ENCODE measurements at places on chromosomes 3 and 15.

GRCh38 chr3:121330634-121331033, 215.2 kb downstream of the POLQ start:
- no peak overlapping the region for H3K27ac ChIP-seq
- no peak for DNase-seq

DNA sequence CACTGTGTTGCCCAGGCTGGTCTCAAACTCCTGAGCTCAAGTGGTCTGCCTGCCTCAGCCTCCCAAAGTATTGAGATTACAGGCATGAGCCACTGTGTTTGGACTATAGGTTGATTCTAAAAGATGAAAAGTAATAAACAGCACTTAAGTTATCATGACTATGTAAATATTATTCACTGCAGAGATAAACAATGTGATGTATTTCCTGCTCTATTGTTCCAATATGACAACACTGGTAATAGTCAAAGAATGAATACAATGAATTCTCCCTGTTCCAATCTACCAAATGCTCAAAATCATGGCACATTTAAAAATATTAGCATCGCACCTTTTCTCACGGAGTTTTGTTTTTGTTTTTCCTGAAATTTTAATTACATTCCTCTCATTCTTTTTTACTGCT, 36.8 kb upstream of the TBL1XR1 start:
- no peak overlapping the region for H3K4me3 ChIP-seq
- no peaks in the 10 kb centered on the region for H3K27me3 ChIP-seq
- no peaks in the 10 kb centered on the region for H3K36me3 ChIP-seq
- no peak overlapping the region for H3K27ac ChIP-seq
- no peaks in the 10 kb centered on the region for H3K4me1 ChIP-seq

DNA sequence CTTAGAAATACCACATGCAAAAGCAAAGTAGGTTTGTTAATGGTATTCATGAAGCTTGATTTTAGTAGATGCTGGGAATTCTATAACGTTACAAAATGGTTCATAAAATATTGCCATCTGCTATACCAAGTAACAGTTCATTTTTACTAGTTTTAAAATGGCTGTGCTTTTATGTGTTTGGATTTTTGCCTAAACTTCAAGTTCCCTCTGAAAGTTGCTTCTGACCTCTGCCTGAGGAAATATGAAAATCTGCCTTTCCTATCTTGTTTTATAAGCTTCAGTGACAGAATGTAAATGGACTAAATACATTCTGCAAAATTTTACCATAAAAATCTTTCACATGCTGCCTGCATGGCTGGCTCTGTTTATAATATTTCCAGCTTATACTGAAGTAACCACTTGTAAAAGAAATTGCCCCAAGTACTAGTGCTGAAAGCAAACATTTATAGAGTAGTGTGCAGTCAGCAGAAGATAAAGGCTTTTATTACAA, 560.7 kb upstream of the ROBO2 start:
- H3K36me3 ChIP-seq, result no peaks in the 10 kb centered on the region
- H3K27me3 ChIP-seq, result no peaks in the 10 kb centered on the region
- H3K4me3 ChIP-seq, result no peak overlapping the region
- no peak overlapping the region for H3K27ac ChIP-seq
- DNase-seq, result no peak
- H3K4me1 ChIP-seq, result no peaks in the 10 kb centered on the region

- DNase-seq, result no peak
- H3K27me3 ChIP-seq, result no peaks in the 10 kb centered on the region
- no peaks in the 10 kb centered on the region for H3K4me1 ChIP-seq
- no peak overlapping the region for H3K4me3 ChIP-seq
Measured at GRCh38 chr15:57649138-57649537, 57.4 kb upstream of the POLR2M start.

DNA sequence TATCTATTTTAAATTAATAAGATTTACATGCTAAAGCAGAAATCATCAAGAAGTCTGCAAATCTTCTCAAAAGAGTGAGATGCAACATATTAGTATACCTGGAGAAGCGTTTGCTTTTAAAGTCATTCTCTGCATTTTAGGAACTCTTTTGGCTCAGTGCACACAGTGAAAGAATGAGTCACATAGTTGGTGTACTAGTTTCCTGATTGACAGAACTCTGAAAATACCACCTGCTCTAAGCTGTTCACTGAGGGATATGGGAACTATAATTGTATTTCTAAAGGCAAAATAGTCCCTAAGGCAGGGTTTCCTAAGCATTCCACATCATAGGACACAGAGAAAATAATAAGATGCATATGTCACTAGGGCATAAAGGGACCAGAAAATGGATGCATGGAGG, 838.5 kb downstream of the DIPK2A start:
- DNase-seq, result no peak
- no peaks in the 10 kb centered on the region for H3K27me3 ChIP-seq
- H3K4me1 ChIP-seq, result no peaks in the 10 kb centered on the region

GRCh38 chr15:72060687-72061250, 57.2 kb downstream of the MYO9A start:
- no peak overlapping the region for H3K4me3 ChIP-seq
- H3K36me3 ChIP-seq, result no peaks in the 10 kb centered on the region
- H3K27me3 ChIP-seq, result no peaks in the 10 kb centered on the region

DNA sequence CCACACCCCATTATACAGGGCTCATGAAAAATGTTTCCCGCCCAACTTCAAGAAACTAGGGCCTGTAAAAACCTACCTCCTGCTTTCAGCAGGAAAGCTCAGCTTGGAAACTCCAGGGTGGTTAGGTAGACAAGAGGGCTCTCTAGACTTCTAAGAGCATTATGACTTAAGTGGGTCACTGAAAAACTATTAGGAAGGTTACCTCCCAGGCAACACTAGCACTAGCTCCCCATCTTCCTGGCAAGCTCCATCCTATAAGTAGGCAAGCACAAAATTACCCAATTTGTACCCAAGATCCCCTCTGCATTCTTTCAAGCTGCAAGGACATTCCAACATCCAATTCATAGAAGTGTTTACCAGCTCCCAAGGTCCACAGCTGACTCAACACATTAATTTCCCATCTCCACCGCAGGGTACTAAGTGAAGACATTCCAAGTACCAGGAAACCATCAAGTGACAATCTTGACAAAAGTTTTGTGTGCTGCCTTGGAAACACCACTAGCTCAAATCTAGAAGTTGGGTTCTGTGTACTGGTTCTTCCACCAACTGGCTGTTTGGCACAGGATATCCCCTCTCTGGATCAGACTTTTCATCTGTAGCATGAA, 46.9 kb downstream of the WNT5A start:
- DNase-seq, result peak; percentile 29
- no peaks in the 10 kb centered on the region for H3K4me1 ChIP-seq
- H3K27me3 ChIP-seq, result no peaks in the 10 kb centered on the region
- H3K4me3 ChIP-seq, result no peak overlapping the region
- H3K36me3 ChIP-seq, result no peaks in the 10 kb centered on the region
- no peak overlapping the region for H3K27ac ChIP-seq

- peaks cover 3% of the 10 kb centered on the region for H3K4me1 ChIP-seq
- H3K36me3 ChIP-seq, result no peaks in the 10 kb centered on the region
- H3K4me3 ChIP-seq, result no peak overlapping the region
- no peaks in the 10 kb centered on the region for H3K27me3 ChIP-seq
- DNase-seq, result no peak
Measured at GRCh38 chr3:55059027-55059629, 131.3 kb upstream of the LRTM1 start.

GRCh38 chr3:148880681-148881080, 15.6 kb downstream of the CPA3 start:
- H3K4me3 ChIP-seq, result no peak overlapping the region
- no peaks in the 10 kb centered on the region for H3K36me3 ChIP-seq
- no peak for DNase-seq
- H3K27me3 ChIP-seq, result no peaks in the 10 kb centered on the region
- H3K27ac ChIP-seq, result no peak overlapping the region

- no peaks in the 10 kb centered on the region for H3K36me3 ChIP-seq
- H3K27me3 ChIP-seq, result no peaks in the 10 kb centered on the region
- no peak overlapping the region for H3K27ac ChIP-seq
- no peak overlapping the region for H3K4me3 ChIP-seq
- no peaks in the 10 kb centered on the region for H3K4me1 ChIP-seq
- no peak for DNase-seq
Measured at GRCh38 chr3:71977525-71977924, 192.6 kb upstream of the PROK2 start.

GRCh38 chr15:96771035-96771434, 440.5 kb downstream of the NR2F2 start:
- DNase-seq, result no peak
- H3K27ac ChIP-seq, result no peak overlapping the region
- H3K4me1 ChIP-seq, result no peaks in the 10 kb centered on the region
- no peak overlapping the region for H3K4me3 ChIP-seq

- H3K27ac ChIP-seq, result no peak overlapping the region
- no peak overlapping the region for H3K4me3 ChIP-seq
- DNase-seq, result no peak
- H3K27me3 ChIP-seq, result no peaks in the 10 kb centered on the region
Measured at GRCh38 chr3:27749643-27750042, 27.5 kb upstream of the EOMES start.

DNA sequence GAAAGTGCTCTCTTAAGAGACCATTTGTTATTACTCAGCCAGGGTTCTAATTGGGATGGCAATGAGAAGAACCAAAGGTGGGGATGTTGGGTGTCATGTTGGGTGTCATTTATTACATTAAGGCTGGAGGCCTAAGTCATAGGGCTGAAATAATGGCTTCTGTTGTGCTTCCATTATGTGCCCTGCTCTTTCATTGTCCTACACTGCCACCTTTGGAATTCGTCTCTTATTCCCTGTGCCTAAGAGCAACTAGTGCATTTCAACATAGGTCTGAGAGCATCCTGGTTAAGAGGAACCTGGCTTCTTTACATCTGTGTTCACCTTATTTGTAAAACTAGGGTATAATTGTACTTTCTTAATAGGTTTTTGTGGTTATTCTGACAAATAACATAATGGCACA, 32.2 kb downstream of the RIOX2 start:
- no peak overlapping the region for H3K4me3 ChIP-seq
- H3K27me3 ChIP-seq, result no peaks in the 10 kb centered on the region
- no peaks in the 10 kb centered on the region for H3K4me1 ChIP-seq
- H3K36me3 ChIP-seq, result peaks cover 19% of the 10 kb centered on the region

DNA sequence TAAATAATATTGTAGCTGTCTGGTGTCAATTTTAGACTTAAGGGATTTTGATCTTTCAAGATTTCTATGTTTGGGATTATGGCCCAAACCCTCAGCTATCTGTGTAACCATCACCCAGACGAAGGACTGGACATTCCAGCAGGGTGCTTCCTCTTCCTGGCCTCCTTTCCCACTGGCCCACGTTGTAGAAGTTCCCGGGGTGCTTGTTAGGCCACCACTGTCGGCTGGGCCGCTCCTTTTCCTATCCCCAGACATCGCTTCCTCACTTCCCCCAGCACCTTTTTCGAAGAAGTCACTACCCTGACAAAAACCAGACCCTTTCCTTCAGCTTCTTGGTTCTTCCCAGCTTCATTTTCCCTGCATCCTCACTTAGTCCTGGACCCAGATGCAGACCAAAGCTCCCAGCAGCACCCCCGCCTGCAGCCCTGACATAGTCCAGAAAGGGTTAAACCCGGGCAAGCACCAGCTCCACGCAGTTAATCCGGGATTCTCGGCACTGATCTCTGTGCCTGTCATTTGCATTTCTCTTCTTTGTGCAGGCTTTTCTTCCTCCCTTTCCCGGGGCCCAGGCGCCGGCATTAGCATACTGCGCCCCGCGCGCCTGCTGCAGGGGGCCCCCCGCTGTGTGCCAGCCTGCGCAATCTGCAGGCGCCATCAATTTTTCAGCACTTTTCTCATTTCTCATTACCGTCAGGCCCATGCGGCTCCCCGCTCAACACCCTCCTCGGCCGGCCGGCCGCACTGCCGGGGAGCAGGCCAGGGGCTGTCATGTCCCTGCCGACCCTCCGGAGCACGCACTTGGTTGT, 90.6 kb downstream of the ZNF621 start:
- H3K27ac ChIP-seq, result peak overlapping the region; percentile 41
- peak overlapping the region; percentile 23 for H3K4me3 ChIP-seq
- no peaks in the 10 kb centered on the region for H3K36me3 ChIP-seq
- H3K4me1 ChIP-seq, result peaks cover 29% of the 10 kb centered on the region
- DNase-seq, result peak; percentile 79

- H3K4me3 ChIP-seq, result no peak overlapping the region
- H3K27me3 ChIP-seq, result no peaks in the 10 kb centered on the region
- H3K4me1 ChIP-seq, result peaks cover 21% of the 10 kb centered on the region
- DNase-seq, result no peak
- no peaks in the 10 kb centered on the region for H3K36me3 ChIP-seq
Measured at GRCh38 chr3:190013943-190014924, 106.5 kb downstream of the P3H2 start.

GRCh38 chr3:64185436-64185835, 39.8 kb downstream of the PRICKLE2 start:
- no peak overlapping the region for H3K4me3 ChIP-seq
- no peaks in the 10 kb centered on the region for H3K27me3 ChIP-seq
- peaks cover 3% of the 10 kb centered on the region for H3K4me1 ChIP-seq

DNA sequence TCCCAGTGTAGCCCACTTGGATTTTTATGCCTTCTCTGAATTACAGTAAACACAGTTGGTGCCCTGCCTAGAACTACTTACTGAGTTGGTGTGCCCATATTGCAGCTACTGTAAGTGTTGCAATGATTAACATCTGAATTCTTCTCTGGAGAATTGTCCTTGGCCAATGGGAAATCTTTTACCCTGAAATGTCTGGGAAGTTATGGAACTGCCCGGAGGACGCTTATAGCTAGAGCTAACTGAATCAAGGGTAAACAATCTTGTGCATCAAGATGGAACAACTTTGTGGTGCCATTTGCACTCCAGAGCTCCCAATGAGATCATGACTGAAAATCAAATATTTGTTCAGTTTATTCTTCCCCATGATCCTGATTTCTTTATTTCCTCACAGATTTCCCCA, 246.7 kb upstream of the CBLB start:
- no peaks in the 10 kb centered on the region for H3K36me3 ChIP-seq
- H3K27ac ChIP-seq, result no peak overlapping the region
- no peak overlapping the region for H3K4me3 ChIP-seq
- no peaks in the 10 kb centered on the region for H3K27me3 ChIP-seq

DNA sequence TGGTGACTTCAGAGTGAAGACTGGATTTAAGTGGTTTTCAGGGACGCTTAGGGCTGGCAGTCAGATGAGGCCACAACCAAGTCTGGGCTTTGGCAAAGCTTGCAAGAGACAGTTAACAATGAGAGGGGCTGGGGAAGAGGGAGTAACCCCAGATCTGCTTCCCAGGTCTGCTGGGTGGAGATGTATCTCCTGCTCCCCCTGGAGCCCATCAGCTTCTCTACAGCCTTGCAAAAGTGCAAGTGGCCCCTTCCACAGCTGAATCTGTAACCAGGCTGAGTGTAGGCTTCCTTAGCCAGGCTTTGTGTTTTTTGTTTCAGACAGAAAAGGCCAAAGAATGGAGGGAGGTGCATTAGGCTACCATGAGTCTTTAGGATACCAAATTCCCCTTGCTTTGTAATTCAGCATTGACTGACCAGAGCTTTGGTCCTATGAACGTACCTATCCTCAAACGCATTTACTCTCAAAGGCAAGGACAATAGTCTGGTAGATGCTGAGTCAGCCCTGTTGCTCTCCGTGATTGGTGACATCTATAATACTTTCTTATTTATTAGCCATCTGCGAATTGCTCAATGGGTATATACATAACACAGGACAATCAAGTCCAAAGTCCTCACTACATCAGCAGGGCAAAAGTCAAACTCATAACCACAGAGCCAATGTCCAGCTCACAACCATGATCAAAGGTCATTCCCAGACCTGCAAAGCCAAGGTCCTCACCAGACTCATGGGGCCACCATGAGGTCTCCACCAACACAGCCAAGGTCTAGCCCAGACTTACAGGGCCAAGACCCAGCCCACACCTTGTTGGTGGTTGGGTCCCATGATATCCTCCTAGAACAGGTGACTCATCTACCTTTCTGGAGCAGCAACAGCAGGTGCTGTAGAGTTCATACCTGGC, 17.1 kb downstream of the CCDC13 start:
- no peak overlapping the region for H3K27ac ChIP-seq
- H3K4me1 ChIP-seq, result no peaks in the 10 kb centered on the region
- H3K27me3 ChIP-seq, result no peaks in the 10 kb centered on the region
- no peak overlapping the region for H3K4me3 ChIP-seq

All from H1 (cell line).